DND-41 (cell line): ENCODE measurements at places on chromosomes 7 and 10.
A peak's percentile ranks its signal among the peaks of the same experiment; 100 is the strongest.

- no peak for DNase-seq
Observed at GRCh38 chr7:22651036-22651435, 76.0 kb upstream of the IL6 start.

DNA sequence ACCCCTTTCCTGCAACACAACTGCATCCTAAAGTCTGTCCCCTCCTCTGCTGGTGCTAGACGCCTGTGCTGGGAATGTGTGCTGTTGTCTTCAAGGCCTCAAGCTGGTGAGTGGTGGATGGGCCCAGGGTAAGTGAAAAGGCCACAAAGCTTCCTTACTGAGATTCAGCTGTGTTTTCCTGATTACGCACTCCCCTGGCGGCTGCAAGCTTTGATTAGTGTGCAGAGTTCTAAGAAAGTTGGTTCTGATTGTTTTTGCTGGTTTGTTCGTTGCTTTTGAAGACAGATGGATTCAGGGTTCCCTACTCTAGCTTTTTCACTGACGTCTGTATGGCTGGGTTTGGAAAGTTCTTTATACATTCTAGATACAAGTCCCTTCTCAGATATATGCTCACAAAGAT is 11.9 kb upstream of the FOXL3 start:
- no peak for DNase-seq

DNA sequence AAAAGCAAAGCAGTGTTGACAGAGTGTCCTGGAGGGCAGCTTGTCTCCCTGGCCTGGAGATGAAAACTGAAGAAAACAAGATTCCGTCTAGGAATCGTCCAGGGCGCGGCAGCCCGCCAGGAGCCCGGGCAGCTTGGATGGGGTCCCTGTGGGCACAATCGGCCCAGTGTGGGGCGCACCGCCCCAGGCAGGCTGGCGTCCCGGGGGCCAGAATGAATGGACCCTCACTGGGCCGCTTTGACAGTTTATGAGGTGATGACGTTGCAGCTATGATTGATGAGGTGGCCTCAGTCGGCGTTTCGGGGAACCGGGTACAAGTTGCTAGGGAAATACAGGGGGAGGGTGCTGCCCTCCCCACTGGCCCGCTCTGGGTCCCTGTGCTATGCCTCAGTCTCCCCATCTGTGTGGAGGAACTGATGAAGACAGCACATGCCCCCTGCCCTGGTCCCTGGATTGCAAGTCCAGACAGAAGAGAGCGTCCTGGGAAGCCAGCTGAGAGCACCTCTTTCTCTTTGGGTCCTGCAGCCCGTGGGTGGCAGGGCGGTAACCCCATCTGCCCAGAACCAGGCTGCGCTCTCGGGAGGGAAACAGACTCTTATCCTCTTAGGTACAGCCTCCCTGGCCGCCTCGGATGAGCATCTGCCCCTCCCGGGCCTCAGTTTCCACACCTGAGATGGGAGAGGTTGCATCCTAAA is 131.3 kb downstream of the LHPP start:
- DNase-seq: no peak

GRCh38 chr10:964321-964987 is 23.8 kb upstream of the GTPBP4 start:
- no peak for DNase-seq

GRCh38 chr7:1055491-1055955 is 11.2 kb downstream of the GPR146 start:
- DNase-seq: no peak

DNA sequence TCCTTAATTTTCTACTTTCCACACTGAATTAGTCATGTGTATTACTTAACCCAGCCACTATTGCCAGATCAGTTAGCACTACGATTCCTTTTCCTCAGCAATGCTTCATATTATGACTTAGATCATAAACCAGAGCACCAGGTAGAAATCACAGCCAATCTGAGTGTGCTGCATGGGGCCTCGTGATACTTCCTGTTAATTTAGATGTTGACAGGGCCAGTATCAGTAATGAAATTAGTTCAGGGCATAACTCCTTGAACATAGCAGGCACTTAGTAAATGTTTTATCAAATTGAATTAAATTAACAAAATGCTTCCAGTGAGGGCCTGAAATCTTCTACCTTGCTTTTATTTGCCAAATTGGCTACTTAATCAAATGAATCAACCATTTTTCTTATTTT is 169.3 kb upstream of the LRGUK start:
- DNase-seq: no peak

GRCh38 chr7:72032934-72033333 is 379.2 kb downstream of the CALN1 start:
- peak; percentile 26 for DNase-seq

DNA sequence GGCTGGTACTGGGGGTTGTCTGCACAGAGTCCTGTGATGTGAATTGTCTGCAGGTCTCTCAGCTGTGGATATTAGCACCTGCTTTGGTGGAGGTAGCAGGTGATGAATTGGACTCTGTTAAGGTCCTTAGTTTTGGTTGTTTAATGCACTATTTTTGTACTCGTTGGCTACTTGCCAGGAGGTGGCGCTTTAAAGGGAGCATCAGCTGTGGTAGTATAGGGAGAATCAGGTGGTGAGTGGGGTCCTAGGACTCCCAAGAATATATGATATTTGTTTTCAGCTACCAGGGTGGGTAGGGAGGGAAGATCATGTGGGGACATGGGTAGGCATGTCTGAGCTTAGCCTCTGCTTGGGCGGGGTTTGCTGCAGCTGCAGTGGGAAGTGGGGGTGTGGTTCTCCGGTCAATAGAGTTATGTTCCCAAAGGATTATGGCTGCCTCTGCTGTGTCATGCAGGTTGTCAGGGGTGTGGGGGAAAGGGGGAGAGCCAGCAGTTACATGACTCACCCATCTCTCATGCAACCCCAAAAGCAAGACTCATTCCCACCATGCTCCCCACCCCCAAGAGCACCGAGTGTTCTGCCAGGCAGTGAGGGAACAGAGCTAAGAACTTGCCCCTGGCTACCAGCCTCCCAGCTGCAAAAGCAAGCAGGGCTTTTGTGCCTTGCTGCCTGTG is 53.7 kb upstream of the ZNF273 start:
- no peak for DNase-seq

DNA sequence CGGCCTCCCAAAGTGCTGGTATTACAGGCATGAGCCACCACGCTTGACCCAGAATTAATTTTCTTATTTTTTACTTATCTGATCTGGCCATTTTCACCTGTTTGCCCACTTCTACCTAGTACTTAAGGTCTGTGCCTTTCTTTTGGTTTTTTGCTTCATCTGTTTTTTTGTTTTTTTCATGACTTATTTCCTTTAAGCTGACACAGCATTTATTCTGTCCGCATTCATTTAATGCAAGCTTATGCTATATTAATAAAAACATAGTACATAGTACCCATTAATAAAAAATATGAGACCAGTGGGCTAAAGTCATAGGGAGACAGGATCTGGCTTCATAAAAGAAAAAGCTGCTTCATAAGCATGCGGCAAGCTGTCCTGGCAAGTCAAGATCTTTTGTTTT is 205.4 kb downstream of the ZEB1 start:
- DNase-seq: no peak

DNA sequence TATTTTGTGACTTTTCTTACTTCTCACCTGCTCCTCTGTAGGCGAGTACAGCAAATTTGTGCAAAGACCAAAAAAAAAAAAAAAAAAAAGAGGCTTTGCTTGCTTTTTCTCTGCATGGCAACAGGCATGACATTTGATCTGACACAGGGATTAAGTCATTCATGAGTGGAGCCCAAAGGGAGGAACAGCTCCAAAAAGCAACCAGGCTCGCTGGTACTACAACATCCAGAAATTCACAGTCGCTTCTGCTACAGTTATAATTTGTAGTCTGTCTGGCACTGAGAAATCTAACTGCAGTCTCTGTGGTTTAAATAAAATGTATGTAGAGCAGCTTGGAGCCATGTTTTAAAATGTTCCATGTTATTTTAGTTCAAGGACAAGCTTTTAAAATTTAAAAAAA is 31.7 kb downstream of the MKX start:
- no peak for DNase-seq

- no peak for DNase-seq
Observed at GRCh38 chr10:124156524-124157260, 63.3 kb upstream of the CHST15 start.

DNA sequence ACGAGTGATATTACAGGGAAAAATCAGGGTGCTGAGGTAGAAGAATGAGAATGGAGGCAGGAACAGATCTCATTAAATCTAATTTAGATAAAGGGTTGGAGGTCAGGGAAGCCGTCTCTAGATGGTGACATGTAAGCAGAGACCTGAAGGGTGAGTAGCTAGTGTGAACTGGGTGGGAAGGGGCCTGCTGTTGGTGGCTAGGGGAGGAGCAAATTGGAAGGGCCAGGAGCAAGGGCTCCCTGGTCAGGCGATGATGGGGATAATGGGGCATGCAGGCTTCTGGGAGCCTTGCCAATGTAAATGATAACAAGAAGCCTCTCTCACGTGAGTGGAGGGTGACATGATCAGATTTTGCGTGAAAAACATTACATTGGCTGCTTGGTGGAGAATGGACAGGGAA is 76.3 kb downstream of the WDFY4 start:
- DNase-seq: no peak

DNA sequence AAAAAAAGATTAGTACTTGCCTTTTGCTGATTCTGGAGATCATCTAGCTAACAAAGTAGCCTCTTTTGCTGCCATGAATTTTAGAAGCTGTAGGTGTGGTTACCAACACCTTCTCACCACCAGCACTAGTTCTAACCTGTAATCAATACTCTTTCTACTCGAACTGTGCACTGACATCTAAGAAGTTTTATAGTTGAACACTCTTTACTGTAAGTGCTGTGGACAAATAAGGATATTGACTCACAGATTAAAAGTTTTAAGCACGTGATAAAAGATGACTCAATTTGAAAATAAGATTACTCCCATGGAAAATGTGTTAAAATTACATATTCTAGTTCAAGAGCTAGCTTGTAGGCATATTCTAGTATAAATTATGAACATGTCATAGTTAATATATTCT is 89.9 kb downstream of the REEP3 start:
- no peak for DNase-seq

- DNase-seq: no peak
Observed at GRCh38 chr10:89738551-89739209, 37.3 kb downstream of the KIF20B start.

DNA sequence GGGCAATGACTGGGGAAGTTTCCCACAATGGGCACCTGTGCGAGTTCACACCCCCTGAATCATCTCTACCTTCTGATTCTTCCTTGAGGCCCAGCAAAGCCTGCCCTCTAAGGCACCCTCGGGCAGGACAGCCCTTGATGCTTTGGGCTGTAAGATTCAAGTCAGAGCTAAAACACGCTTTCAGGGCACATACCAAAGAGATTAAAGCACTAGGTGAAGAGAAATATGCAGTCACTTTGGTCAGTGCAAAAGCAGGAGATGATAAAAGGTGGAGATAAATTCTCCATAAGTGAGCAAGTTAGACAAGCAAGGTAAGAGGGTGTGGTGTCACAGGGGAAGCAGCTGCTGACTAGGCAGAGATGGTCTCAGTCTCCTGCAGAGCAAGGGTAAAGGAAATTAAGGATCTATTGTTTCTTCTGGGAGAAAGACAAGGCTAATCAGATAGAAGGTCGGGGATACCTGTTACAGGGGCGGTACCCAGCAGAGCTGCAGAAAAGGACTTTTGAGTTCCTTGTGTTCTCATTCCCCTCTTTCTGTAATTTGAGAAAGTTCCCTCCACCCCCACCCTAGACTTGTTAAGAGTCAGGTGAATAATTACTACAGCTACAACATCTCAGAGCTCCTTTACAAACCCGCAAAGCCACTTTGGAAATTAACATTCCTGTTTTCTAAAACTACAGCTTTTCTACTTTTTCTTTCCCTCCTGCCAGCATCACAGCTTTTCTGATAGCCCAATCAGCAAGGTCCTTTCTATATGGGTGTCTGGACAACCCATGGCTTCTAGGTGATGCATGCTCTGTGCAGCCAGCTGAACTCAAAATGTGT is 26.4 kb downstream of the PDLIM1 start:
- DNase-seq: no peak

DNA sequence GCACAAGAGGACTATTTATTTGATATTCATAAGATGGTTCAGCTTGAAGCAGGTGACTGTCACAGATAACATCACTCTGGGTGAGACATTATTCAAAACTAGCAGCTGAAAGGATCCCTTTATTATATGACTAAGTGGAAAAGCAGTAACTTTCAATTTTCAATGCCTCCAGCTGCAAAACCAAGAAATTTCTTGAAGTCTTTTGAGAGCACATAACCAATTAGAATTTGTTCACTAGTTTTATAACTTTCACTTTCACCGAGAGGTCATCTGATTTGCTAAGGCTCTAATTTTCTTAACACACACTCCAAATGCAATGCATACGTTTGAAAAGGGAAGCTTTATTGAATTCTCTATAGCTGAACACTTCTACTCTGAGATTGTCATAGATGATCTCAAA is 88.6 kb upstream of the KLF14 start:
- DNase-seq: no peak

- DNase-seq: no peak
Observed at GRCh38 chr7:119783799-119784198, 489.2 kb upstream of the KCND2 start.

GRCh38 chr10:436911-437665 is 252.4 kb downstream of the DIP2C start:
- DNase-seq: no peak

DNA sequence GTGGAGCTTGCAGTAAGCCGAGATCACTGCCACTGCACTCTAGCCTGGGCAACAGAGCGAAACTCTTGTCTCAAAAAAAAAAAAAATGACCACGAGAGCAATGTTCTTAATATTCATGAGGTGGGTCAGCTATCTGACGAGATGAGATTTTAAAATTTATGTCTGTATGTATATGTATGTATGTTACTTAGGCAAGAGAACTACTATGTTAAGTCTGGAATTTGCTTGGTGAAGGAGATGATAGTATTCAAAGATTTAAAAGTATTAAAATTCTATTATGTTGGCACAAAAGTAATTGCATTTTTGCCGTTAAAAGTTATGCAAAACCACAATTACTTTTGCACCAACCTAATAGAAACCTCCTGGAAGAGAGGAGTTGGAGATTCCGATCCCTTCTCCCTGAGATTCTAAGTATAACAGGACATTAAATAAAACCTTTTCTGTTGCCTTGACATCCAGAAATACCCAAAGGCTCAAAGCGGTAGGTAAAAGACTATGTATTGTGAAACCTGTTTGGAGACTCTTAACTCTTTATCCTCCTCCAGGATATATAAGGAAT is 114.3 kb upstream of the TNS3 start:
- DNase-seq: no peak

- DNase-seq: no peak
Observed at GRCh38 chr10:23405540-23405939, 33.3 kb upstream of the OTUD1 start.

DNA sequence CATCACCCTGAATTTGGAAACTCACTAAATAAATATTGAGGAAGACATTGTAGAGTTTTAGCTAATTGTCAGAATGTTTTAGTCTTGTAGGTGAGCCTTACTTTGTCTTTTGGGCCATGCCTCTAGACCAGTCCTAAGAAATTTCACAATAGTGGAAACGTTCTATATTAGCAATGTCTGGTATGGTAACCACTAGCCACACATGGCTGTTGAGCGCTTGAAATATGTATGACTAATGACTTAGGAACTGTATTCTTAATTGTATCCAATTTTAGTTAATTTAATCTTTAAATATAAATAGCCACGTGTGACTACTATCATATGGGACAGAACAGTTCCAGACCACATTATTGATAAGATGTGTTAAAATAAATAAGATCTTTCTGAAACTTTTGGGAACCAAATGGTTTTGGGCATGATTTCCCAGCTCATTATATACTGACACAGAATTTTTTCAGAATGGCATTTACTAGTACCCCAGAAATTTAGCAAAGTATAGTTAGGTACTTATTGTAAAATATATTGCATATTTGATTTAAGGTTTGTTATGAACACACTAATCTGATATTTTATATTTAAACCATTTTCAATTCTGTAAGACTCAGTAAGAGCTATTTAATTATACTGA is 95.0 kb downstream of the VPS50 start:
- DNase-seq: no peak

GRCh38 chr10:13594641-13595040 is 7.9 kb downstream of the PRPF18 start:
- no peak for DNase-seq
